CD8-positive, alpha-beta memory T cell (primary cell): ENCODE measurements at places on chromosomes 12 and 14. TPM values are rescaled to one million over a fixed set of nuclear protein-coding genes. Genes with fewer than 3 reads are reported as not detected.
A peak's percentile ranks its signal among the peaks of the same experiment; 100 is the strongest.

The ABCD2 gene
- total RNA-seq = 5.0 TPM

The RNASE7 gene
- not detected for total RNA-seq

The KRT84 gene
- not detected for total RNA-seq

The MYL6B gene
- 68.6 TPM for total RNA-seq

The CEBPE gene
- total RNA-seq = 0.16 TPM

The KRT6A gene
- total RNA-seq = not detected

DNA sequence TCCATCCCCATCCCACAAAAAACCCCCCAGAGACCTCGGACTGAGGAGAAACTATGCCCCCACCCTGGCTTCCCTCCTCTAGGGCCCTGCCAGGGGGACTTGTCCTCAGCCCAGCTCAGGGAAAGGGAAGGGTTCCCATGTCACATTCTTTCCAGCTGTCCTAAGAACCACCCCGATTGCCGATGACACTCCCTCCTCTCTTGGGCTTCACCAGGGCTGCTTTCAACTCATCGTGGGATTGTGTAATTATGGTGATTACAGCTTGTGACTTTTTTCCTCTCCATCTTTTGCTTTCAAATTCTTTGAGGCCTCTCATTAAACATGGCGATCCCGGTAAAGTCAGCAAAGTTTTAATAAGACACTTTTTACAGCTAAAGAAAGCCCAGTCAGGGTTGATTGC lies 344.0 kb downstream of the DPF3 start:
- no peak for DNase-seq

DNA sequence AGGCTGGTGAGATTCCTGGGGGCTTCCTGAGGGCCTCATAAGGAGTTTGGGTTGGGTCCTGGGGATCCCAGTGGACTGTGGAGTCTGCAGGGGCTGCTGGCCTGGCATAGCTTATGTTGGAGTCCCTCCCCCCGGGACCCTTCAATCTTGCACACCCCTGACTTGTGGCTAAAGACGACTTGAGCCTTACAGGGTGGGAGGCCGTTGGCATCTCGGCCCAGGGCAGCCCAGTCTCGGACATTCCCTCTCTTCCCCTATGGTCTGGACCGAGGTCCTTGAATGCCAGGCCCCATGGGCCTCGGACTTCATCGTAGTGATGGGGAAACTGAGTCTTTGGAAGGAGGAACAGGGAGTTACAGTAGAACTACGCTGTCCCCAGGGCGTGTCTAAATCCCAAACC lies 12.5 kb downstream of the RTL1 start:
- no peak for DNase-seq

DNA sequence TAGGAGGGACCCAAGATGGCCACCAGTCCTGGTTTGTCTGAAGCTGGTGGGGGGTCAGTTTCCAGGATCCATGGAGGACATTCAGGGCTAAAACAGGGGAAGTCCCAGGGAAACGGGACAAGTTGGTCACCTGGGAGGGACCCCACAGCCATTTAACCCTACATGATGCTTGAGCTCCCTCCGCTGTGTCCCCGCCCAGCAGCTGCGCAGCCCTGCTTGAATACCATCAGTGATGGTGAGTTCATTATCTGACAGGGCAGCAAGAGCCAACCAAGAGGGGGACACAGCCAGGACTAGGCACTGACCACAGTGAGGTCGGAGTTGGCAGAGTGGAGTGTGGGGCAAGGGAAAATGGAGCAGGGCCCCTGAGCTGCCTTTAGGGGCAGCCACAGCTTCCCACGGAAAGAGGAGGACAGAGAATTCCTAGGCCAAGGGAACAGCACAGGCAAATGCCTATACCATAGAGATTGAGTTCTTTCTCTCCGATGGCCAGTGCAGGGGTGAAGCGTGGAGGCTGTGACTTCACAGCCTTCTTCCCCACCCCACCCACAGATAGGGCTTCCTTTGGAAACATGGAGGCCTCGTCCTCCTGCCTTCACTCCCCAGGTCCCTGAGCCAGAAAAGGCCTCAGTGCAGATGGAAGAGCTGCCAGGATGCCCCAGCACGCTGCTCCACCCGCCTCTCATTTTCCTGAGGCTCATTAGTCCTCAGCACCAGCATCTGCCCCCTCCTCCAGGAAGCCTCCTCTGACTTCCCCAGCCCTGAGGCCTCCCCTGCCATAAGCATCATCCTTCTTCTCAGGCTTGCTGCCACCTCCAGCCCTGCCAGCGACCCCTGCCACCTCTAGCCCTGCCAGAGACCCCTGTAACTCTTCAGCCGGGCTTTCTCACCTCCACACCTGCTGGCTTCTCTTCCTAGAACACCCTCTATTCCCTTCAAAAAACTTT lies 51.4 kb downstream of the CYP46A1 start:
- DNase-seq = no peak

DNA sequence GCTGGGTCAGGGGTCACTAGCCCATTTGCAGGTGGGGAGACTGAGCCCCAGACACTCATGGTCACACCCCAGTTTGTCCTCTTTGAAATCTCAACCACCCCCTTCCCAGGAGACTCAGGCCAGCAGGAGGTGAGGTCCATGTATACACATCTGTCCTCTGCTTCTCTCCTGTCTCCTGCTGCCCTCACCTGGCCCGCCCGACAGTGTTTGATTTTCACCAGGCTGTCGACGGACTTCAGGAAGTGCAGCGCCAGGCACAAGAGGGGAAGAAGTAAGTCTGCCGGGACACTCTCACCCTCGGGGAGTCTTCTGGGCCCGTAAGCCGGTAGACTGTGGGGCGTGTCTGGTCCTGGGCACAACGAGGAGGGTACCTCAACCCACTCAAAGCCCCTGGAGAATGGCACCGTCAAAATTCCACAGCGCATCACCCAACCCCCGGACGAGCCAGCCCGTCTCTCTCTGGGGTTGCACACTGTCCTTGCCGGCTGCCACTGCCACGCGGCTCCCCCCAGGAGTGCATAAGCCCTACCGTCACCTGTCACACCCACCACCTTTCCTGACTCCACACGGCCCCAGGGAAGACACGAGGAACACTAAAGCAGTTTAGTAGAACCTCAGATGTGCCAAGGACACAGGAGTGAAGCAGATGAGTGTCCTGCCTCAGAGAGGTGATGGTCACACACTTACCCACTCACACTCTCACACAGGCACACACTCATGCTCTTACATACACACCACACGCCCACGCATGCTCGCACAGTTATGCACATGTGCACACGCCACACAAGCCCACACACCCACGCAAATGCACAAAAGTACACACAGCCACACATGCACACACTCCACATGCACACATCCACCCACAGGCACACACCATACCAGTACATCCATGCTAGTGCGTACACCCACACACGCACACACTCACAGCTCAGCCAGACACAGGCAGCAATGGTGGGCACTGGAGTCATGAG lies 13.1 kb upstream of the SIVA1 start:
- no peak for DNase-seq

DNA sequence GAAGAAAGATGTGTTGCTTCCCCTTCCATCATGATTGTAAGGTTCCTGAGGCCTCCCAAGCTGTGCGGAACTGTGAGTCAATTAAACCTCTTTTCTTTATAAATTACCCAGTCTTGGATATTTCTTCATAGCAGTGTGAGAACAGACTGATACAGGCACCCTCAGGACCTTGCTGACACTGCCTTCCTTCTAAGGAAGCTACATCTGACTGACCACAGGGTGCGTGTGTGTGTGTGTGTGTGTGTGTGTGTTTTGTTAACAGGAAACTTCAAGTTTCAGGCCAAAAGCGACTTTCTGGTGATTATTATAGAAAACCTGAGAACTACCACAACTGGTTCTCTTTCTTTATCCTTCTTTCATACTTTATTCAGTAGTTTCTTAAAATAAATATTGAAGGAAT lies 149.0 kb downstream of the CAPZA3 start:
- no peak for DNase-seq

DNA sequence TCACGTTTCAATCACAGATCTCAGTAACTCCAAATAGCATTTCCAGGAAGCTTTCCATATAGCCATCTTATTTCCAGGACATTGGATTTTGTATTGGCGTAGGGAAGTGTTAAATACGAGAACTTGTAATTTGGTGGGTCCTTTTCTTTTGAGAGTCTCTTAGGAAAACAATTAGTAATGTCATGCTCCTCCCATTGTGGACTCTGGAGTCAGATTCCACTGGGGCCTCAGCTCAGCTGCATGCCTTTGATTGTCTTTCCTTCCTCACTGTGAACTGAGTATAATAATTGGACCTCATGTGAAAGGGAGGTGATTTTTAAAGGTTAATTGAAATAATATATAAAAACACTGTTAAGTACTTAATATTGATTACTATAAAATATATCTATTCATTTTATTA lies 462.6 kb downstream of the NPAS3 start:
- no peak for DNase-seq

DNA sequence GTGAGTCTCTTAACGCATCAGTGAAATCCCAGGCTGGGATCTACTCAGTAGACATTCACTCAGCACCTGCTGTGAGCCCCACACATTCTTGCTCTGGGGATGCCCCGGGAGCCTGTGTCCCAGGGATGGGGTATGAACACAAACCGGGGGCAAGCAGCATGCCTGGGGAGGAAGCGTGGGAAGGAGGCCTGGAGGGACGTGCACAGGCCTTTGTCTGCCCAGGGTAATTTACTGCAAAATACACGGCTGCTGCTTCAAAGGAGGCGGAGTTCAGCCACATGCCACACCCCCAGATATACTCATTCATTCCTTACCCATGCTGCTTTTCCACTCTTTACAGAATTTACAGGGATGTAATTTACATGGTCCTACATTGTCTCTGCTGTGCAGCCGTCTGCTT lies 187.8 kb downstream of the ADGRD1 start:
- DNase-seq = no peak

DNA sequence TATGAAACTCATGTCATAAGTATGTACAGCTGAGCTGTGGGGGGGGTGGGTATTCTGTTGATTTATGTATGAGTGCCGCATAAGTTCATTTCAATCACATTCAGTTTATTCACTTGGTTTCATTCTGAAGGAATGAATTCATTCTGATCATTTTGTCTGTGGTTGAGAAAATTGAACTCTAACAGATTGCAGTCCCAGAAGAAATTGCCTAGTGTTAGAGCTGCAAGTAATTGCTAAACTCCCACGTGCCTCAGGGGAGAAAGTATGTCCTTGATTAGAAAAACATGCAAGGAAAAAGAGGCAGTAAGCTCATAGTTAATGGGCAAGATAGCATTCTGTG lies 442.4 kb upstream of the MGAT4C start:
- no peak for DNase-seq

DNA sequence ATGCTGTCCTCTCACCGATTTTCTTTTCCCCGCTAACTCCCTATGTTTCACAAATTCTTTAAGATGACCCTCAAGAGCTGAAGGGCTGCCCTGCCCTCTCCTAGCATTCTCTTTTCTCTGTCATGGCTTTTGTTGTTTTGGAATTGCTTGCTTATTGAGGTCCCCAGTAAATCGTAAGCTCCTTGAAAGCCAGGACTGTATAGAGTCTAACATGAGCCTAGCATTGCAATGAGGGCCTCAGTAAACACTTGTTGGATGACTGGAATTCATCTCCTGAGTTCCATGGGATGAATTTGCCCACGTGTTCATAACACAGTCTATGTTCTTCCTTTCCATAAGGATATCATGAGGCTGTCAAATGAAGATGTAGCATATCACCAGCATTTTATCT lies 92.2 kb downstream of the APAF1 start:
- DNase-seq = no peak

DNA sequence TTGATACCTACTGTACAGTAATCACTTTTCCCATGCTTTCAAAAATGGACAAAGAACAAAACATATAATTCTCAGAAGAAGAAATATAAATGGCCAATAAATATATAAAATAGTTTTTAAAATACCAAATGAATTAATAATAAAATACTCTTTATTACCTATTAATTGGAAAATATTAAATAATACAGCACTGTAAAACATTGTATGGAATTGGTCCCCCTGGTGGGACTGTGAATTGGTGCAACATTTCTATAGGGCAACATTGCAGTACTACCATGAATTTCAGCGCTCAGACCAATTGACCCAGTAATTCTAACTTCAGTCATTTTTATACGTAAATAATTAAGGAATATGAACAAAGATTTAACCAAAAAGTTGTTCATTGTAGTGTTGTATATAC lies 162.6 kb downstream of the PELI2 start:
- no peak for DNase-seq

DNA sequence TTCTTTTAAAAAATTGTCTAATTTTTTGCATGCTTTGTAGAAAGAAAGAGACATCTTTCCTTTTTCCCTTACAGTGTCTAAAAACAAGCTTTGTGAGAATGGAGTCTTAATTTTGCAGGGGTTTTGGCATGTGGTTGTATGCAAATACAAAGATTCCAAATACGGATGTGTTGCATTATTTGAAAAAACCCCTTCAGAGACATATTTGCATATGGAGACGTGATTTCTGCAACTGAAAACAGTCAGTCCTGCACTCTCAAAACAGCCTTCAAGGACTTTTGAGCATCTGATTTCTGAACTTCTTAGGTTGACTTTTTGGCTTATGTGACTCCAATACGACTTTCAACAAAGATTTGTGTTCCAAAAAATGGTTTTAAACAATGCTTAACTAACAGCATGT lies 7.8 kb downstream of the IRAK3 start:
- DNase-seq = no peak

- no peak for DNase-seq
These were observed 178.0 kb upstream of the CAND1 start for GRCh38 chr12:67091204-67091603.

DNA sequence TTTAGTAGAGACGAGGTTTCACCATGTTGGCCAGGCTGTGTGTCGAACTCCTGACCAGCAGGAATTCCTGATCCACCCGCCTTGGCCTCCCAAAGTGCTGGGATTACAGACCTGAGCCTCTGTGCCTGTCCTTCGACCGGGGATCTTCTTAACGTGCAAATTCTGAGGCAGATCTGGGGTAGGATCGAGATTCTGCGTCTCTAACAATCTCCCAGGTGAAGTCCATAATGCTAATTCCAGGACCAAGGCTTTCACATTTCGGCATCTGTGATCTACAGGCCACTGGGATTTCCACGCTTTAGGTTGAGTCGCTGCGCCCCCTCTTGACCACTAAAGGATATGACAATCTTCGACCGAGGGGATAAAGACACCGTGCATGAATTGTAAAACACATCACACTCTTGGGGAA lies 24.8 kb downstream of the FOS start:
- DNase-seq = peak; percentile 58

DNA sequence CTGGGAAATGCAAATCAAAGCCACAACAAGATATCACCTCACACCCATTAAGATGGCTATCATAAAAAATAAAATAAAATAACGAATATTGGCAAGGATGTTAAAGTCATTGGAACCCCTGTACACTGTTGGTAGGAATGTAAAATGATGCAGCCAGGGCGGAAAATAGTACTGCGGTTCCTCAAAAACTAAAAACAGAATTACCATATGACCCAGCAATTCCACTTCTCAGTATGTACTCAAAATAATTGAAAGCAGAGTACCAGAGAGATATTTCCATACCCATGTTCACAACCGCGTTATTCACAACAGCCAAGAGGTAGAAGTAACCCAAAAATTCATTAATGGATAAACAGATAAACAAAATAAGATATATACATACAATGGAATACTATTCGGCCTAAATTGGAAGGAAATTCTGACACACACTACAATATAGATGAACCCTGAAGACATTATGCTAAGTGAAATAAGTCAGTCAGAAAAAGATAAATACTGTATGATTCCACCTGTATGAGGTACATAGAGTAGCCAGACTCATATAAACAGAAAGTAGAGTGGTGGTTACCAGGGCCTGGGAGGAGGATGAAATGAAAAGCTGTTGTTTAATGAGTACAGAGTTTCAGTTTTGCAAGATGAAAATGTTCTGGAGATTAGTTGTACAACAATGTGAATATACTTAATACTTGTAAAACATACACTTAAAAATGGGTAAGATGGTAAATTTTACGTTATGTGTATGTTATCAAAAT lies 84.6 kb downstream of the TXNDC16 start:
- no peak for DNase-seq
